Muscle of back (tissue), 13 donors: ENCODE measurements at places on chromosomes 6 and 20.

- DNase-seq = no peak
These were observed 374.0 kb upstream of the NOX3 start for GRCh38 chr6:155829646-155830045.

GRCh38 chr20:46312075-46312944, 4.0 kb upstream of the CDH22 start:
- DNase-seq = no peak

- DNase-seq = no peak
These were observed 103.7 kb upstream of the SOX4 start for GRCh38 chr6:21489826-21490225.

DNA sequence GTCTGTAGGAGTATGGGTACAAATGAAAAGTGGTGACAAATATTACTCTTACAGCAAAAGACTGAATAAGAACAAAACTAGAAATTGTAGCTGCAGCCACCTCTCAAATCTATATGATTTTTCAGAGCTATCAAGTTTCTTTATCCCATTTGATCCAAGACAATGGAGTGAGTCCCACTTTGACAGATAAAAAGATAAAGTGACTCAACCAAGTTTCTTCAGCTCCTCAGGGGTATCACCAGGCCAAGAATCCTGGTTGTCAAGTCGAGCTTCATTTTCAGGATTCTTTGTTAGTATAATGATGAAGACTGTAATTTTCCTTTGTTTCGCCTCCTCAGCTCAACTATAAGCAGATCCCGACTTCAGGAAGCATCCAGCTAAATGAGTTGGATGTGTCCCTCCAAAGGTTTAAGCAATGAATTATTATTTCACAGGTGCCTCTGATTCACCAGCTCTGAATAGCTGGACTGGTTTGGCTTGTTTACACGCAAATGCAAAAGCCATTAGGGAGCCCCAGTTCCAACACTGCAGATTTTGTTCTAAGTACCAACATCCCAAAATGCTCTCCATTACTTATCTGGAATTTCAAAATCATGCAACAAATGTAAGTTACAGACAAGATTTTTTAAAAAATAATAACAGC, 238.9 kb downstream of the MAFB start:
- DNase-seq = no peak
